Activated T-cell treated with anti-CD3 and anti-CD28 coated beads, Interleukin-2, amount 50 U/mL, for 24 hours (primary cell): ENCODE measurements at places on chromosomes 12 and 14.

- no peak for DNase-seq
These were observed 24.8 kb downstream of the RGS6 start for GRCh38 chr14:71956920-71957563.

GRCh38 chr12:20374795-20375194 lies 6.5 kb downstream of the PDE3A start:
- no peak for DNase-seq

DNA sequence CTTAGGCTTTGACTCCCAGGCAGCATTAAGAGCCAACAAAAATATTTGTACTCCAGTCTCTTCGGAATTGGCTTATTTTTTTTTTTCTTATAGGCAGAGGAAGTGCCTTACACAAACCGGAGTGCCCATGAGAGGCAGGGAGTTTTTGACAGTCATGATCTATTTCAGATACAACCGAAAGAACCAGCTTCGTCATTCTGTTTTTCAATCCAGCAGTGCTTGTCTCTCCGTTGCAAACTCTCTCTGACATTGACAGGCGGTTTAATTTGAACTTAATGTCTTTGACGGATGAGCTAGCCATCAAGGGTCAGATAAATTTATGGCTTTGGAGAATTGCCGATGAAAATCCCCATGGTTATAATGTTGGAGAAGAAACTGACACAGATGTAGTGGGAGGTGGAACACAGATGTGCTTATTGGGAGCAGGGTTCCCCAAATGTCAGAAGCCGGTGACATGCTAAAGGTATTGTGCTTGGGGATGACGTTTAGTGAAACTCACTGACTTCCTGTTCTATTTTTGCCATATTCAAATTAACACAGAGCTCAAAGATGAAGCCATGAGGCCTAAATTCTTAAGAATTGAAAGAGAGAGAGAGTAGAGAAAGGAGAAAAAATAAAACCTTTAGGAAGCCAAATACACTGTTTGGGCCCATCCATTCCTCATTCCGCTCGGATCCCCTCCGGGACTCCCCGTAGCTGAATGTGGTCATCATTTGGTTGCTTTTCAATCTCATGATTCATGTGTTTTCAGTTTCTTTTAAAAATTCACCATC lies 59.7 kb downstream of the PLXNC1 start:
- peak; percentile 37 for DNase-seq

DNA sequence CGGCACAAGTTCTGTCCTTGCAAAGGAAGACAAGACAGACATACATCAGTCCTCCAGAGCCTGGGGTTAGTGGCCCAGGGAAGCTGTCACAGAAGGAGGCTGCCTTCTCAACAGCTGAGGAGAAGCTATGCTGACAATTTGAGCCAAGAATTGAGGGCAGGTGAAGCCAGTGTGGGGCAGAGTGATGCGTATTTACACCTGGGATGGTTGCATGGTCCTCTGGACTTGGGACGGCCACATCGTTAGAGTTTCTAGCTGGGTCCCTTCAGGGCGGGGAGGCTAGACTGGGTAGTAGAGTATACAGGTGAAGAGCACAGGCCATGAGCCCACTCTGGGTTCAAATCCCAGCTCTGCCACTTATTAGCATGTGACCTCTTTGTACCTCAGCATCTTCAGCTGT lies 16.5 kb downstream of the KRT85 start:
- no peak for DNase-seq

DNA sequence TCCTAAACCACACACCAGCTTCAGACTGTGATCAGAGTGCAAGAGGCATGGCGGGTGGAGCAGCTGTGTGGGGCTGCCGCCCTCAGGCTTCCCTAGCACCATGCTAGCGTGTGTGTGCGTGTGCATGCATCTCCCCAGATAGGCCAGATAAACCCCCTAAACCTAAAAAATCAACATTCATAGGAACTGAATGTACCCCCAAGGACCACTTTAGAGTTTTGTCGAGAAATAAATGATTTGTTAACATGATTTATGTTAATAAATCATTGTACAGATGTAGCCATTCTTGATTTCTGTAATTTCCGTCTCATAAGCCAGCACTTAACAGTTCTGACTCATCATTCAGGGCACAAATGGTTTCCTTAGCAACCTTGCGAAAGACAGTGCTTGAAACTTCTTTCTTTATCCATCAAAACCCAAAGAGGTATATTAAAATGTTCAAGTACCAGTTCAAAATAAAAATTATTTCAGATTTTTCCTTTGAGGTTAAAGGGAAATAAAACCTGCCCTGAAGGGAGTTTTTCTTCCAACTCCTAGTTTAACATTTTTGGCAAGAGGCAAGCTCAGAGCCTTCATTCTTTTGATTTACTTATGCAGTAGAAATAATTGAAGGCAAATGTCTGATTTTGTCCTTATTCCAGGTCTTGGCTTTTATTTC lies 206.2 kb upstream of the RGS6 start:
- no peak for DNase-seq

GRCh38 chr12:130041983-130042812 lies 120.1 kb upstream of the FZD10 start:
- peak; percentile 69 for DNase-seq

DNA sequence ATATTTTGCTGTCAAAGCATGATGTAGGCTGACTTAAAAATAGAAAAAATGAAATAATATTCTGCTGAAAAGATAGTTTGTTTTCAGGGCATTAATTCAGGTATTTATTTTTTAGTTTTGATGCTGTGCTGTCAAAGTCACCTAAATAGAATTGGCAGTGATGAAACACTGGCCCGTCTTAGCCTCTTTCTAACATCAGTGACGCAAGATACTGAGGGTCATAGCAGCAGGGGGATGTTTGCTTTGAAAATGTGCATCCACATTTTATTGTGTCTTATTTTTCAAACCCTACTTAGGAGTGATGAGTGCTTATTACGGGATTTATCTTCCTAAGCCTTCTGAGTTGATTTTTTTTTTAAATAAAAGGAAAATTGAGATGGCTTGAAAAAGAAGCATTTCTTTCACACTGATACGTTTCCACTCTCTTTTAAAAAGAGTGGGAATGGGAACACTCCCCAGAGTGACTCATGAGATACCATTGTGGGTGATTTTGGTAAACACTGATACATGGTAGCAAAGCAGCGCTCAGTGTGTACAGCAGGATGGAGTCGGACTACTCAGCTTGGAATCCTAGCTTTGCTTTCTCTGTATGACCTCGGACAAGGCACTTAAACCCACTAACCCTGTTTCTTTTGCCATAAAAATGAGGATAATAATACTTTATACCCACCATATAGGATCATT lies 290.8 kb downstream of the ERC1 start:
- no peak for DNase-seq

GRCh38 chr14:59318908-59319307 lies 130.4 kb downstream of the DAAM1 start:
- no peak for DNase-seq

DNA sequence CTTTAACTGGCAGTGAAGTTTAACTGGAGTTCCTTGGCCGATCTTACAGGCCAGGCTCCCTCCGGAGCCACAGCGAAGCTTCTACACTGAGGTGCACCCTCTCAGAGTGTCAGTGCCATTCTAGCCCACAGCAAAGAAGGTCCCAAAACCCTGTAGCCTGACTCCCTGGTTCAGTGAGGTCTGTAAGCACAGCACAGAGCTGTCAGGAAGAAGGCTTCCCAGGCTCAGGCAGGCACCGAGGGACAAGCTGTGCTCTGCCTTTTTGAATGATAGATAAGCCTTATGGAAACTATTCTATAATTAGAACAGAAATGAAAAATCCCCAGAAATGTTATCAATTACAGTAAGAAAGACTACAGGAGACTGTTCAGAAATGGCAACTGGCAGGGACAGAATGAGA lies 40.2 kb downstream of the MOK start:
- no peak for DNase-seq

GRCh38 chr12:129659961-129660622 lies 243.7 kb downstream of the TMEM132D start:
- DNase-seq = no peak

GRCh38 chr12:131852551-131853299 lies 24.5 kb downstream of the MMP17 start:
- no peak for DNase-seq
